Esophagus muscularis mucosa (tissue), 4 donors: ENCODE measurements at places on chromosomes 2 and 18. TPM values are rescaled to one million over a fixed set of nuclear protein-coding genes. Genes with fewer than 3 reads are reported as not detected.

- no peaks in the 10 kb centered on the region for H3K27me3 ChIP-seq
- no peak overlapping the region for H3K27ac ChIP-seq
- no peaks in the 10 kb centered on the region for H3K36me3 ChIP-seq
- DNase-seq: no peak
- H3K4me1 ChIP-seq: no peaks in the 10 kb centered on the region
Observed at GRCh38 chr2:184444217-184444616, 154.1 kb upstream of the ZNF804A start.

GRCh38 chr2:3641841-3642421 is 16.1 kb upstream of the ALLC start:
- H3K4me1 ChIP-seq: no peaks in the 10 kb centered on the region
- H3K4me3 ChIP-seq: no peak overlapping the region
- no peak for DNase-seq
- no peaks in the 10 kb centered on the region for H3K36me3 ChIP-seq

- no peak overlapping the region for H3K4me3 ChIP-seq
- peaks cover 18% of the 10 kb centered on the region for H3K4me1 ChIP-seq
- DNase-seq: no peak
- no peaks in the 10 kb centered on the region for H3K36me3 ChIP-seq
- H3K27ac ChIP-seq: no peak overlapping the region
- H3K27me3 ChIP-seq: peaks cover 23% of the 10 kb centered on the region
Observed at GRCh38 chr2:104876606-104877570, 23.0 kb downstream of the POU3F3 start.

DNA sequence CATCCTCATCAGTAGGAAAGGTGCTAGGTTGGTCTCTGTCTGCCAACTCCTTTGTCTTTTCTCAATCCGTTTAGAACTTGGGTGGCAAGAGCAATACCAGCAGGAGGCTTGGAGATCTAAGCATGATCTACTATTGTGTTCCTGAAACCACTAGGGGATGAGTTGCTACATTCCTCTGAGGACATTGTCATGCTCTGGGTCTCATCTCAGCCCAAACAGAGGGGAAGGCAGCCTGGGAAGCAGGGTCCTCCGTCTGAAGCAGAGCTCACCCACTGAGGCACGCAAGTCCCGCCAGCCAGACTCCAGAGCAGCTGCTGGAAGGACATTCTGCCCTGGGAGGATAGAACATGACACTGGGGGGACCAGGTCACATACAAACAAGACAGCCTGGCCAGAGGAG is 162.9 kb downstream of the MTCL1 start:
- H3K27me3 ChIP-seq: no peaks in the 10 kb centered on the region
- DNase-seq: no peak
- no peak overlapping the region for H3K27ac ChIP-seq
- H3K4me1 ChIP-seq: no peaks in the 10 kb centered on the region
- H3K36me3 ChIP-seq: no peaks in the 10 kb centered on the region

FER1L5 gene
- total RNA-seq: not detected
